ENCODE measurements at places on chromosomes 6 and 20. TPM values are rescaled to one million over a fixed set of nuclear protein-coding genes. Genes with fewer than 3 reads are reported as not detected.

The ZSCAN23 gene
- 13.9 TPM for total RNA-seq

The TBXT gene
- total RNA-seq = not detected

The CALHM5 gene
- total RNA-seq = 1.4 TPM

The ID1 gene
- 377 TPM for total RNA-seq

The EYS gene
- 0.60 TPM for total RNA-seq

The SYS1 gene
- total RNA-seq = 25.6 TPM

The MMP24OS gene
- 61.4 TPM for total RNA-seq

The ADGB gene
- not detected for total RNA-seq

The PLCG1 gene
- total RNA-seq = 301 TPM

The L3MBTL3 gene
- total RNA-seq = 43.4 TPM

The TRDN gene
- total RNA-seq = 0.20 TPM

The SEL1L2 gene
- not detected for total RNA-seq

The TSHZ2 gene
- total RNA-seq = 31.0 TPM

The FILIP1 gene
- total RNA-seq = 11.3 TPM

The KLHDC3 gene
- 95.1 TPM for total RNA-seq

The LGSN gene
- total RNA-seq = not detected

The EMILIN3 gene
- total RNA-seq = 5.6 TPM

The METTL24 gene
- total RNA-seq = 28.1 TPM

The ATG5 gene
- total RNA-seq = 33.0 TPM

The BPIFB4 gene
- not detected for total RNA-seq

The NKAPL gene
- not detected for total RNA-seq

The FAM162B gene
- total RNA-seq = 1.1 TPM

The CTCFL gene
- total RNA-seq = 0.33 TPM

The FRK gene
- total RNA-seq = 5.1 TPM

The PPP1R3G gene
- 1.3 TPM for total RNA-seq

The ARHGAP40 gene
- total RNA-seq = 0.54 TPM

The EEF1A2 gene
- total RNA-seq = 15.6 TPM

The BTNL2 gene
- total RNA-seq = not detected

The COL10A1 gene
- not detected for total RNA-seq

Data from mesothelial cell of epicardium (in vitro differentiated cells).